Activated naive CD4-positive, alpha-beta T cell treated with anti-CD3 and anti-CD28 coated beads for 36 hours (primary cell): ENCODE measurements at places on chromosomes 5 and 9.
A peak's percentile ranks its signal among the peaks of the same experiment; 100 is the strongest.

- no peak for DNase-seq
Observed at GRCh38 chr9:82167296-82167695, 178.7 kb downstream of the SPATA31D1 start.

GRCh38 chr9:100104314-100104713 lies 5.3 kb downstream of the INVS start:
- DNase-seq = peak; percentile 9

DNA sequence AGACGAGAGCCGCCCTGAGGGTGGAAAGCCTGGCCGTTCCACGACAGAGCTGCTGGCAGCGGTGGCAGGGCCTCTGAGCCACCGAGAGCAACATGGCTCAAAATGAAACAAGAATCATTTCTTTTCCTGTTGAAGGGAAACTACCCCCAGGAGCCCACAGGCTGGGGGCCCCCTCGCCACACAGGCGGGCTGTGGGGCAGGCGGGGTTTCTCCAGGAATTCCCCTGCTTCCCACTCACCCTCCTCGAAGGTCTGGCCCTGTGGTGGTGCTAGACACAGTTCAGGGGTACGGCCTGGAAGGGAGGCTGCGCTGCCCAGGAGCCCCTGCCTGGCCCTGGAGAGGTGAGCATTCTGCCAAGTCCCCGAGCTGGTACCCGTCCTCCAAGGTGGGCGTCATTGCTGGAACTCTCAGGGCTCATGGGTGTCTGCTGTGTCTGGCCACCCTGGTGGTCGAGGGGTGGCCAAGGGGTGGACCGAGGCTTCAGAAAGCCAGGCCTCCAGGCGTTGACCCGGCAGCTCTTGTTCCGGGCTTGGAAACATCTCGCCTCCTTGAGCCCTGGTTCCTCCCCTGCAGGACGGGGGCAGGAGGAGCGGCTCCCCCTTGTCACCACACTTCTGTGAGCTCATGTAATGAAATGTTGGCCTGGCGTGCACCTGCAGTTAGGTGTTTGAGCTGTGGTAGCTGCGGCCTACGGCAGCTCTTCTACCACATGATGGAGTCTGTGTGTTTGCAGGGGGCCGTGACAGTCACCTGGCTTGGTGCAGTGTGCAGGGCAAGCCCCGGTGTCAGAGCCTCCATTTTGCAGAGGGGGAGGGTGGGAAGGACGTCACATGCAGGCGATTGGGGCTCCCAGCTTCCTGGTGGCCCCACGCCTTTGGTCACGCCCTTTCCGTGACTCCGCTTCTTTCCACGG lies 65.3 kb downstream of the RXRA start:
- peak; percentile 87 for DNase-seq

- no peak for DNase-seq
Observed at GRCh38 chr9:22105005-22105722, 96.1 kb upstream of the CDKN2B start.

- DNase-seq = no peak
Observed at GRCh38 chr5:176744584-176744965, 65.8 kb upstream of the UNC5A start.

- DNase-seq = no peak
Observed at GRCh38 chr5:74164725-74165235, 475.7 kb downstream of the ENC1 start.

DNA sequence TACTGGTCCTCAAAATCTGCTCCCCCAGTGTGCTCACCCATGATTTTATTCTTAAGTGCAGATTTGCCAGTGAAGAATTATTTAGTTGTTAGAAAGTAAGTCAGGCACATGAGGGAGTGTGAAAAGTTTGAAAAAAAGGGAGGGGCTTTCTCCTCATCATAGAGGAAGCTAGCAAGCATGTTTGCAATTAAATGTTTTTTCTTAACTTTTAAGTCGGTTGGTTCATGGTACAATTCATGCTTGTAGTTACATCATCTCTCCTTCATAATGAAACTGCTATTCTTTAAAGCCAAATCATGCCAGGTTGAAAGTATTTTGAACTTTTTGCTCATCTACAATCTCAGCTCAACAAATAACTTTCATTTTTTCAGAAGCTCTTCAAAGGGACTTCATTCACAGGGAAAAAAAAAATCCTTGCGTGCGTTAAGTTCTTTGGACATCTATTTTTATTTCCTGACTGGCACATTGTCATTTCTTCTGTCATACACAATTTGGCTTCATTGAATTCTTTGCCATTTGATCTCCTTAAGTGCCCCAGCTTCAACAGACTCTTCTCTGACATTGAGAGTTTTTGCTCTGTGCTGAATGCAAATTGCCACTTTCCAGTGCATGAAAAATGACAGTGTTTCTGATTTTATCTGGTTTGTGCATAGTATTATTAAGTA lies 456.9 kb downstream of the TMEM232 start:
- no peak for DNase-seq

DNA sequence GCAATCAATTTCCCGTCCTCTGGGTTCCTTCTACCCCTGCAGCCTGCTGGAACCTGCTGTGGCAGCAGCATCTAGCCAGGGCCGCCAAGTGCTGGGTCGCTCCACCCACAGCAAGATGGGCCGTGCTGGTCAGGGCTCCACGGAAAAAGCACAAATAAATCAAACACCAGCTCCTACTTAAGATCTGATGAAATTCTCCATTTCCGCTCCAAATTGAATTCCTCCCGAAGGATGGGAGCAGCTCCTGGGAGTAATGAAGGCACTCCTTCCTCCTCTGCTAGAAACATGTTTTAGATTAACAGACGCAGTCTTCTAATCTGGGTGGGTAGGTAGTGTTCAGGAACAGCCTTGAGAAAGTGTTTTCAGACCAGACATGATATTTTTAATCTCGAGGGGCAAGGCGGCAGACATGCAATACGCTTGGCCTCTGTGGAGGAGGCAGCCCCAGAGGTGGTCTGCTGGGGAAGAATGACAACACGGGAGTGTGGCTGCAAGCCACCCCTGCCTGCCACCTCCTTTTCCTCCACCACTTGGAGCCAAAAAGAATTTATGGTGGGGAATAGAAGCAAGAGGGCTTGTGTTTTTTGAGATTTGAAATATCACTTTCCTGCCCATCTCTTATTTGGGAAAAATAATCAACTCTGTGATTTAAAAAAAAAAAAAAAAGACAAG lies 194.1 kb downstream of the AOPEP start:
- DNase-seq = no peak

GRCh38 chr5:169200125-169200778 lies 100.7 kb downstream of the SLIT3 start:
- no peak for DNase-seq

DNA sequence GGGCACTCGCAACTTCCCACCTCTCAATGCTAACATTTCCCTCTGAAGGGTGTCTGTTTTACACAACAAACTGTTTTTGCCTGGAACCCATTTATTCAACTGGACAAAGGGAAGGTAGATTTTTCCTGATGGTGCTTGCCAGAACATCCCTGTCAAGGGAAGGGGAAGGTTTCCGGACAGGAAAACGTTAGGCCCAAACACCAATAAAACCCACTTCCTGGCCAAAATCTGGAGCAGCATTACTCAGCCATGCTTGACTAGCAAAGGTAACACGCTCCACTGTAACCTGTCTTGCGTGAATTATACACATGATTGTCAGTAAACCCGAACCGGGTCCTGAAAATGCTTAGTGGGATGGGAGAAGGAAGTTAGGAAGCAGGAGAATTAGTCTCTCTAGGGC lies 90.2 kb downstream of the SAXO1 start:
- DNase-seq = no peak

- DNase-seq = no peak
Observed at GRCh38 chr5:143142596-143143435, 260.7 kb downstream of the NR3C1 start.

DNA sequence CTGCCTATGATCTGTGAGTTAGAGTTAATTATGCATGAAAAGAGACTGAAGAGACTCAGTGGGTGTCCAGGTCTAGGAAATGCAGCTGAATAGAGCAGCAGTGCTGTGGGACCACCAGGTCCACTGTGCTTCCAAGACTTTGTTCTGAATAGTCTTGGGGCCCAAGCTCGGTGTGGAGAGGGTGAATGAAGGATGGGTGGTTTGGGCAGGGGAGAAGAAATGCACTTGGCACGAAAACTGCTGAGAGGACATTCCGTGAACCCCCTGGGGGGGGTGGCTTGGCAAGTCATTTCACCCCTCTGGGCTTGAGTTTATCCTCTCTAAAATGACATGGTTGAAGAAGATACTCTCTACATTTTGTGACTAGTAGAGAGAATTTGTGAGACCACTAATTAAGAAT lies 36.0 kb upstream of the GOLPH3 start:
- no peak for DNase-seq

GRCh38 chr5:143315929-143316328 lies 87.6 kb downstream of the NR3C1 start:
- no peak for DNase-seq

DNA sequence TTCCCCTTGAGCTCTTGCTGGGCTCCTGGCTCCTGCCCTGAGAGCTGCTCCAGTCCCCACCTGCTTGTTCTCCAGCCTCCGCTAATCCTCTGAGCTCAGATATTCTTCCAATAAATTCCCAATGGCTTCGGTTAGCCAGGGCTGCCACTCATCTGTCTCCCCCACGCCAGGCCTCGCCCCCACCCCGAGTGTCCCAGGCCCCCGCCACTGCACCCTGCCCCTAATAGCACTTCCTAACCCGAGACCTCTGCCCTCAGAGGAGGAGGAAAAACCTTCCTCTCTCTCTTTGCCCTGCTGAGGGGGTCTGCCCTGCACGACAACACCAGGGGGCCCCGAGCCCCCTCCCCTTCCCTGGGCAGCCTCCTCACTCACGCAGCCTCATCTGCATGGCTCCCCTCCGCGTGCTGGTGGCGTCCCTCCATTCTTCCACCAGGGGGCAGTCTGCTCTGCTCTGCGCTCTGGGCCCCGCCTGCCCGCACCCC lies 5.4 kb upstream of the LCN15 start:
- peak; percentile 70 for DNase-seq

DNA sequence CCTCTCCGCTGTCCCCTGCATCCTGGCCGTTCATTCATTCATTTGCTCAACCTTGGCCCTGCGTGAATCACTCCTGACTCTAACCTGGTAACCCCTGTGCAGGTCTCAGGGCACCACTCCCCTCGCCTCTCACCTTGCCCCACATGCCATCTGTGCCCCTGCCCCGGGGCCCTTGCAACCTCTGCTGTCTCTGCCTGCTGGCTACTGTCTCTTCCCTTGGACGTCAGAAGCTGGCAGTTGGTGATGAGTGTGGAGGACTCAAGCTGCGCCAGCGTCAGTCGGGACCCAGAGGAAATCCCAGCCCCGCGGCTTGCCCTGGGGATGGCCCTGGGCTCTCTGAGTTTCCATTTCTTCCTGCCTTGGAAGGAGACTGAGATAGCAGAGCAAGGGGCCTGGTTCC lies 154.9 kb downstream of the OLFM1 start:
- no peak for DNase-seq

GRCh38 chr9:21570643-21571275 lies 88.6 kb upstream of the IFNE start:
- no peak for DNase-seq

- DNase-seq = no peak
Observed at GRCh38 chr5:2378976-2379375, 372.5 kb downstream of the IRX2 start.

GRCh38 chr9:79240774-79241173 lies 331.0 kb upstream of the TLE4 start:
- no peak for DNase-seq

DNA sequence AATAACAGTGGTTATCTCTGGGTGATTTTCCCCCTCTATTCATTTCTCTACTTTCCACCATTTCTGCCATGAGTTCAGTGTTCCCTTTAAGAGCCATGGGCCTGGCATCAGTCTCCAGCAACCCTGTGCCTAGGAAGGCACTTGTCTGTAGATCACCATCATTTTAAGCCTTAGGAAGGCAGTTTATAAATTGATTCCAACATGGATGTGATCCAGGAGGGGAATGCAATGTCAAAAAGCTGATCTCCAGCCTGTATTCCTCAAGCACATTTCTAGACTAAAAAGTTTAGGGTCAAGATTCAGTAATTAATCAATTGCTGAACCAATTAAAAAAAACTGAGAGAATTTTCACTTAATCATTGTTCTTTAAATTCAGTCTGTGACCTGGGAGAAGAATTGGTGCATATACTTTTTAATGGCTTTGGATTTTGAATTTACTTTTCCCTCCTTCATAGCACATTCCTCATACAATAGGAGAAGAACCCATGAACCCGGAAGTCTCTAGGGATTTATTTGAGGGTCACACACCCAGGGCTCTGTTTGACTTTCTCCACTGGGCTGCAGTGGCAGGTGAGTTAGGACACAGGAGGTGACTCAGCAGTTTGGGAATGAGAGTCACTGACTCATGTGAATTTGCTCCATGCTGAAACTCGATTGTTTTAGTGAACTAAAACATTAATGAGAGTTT lies 6.1 kb upstream of the ERMP1 start:
- DNase-seq = no peak

- no peak for DNase-seq
Observed at GRCh38 chr9:120555839-120556238, 24.1 kb downstream of the CDK5RAP2 start.

GRCh38 chr9:135604437-135605237 lies 34.7 kb downstream of the GLT6D1 start:
- DNase-seq = peak; percentile 3

GRCh38 chr5:127098241-127098640 lies 24.9 kb upstream of the C5orf63 start:
- DNase-seq = no peak

DNA sequence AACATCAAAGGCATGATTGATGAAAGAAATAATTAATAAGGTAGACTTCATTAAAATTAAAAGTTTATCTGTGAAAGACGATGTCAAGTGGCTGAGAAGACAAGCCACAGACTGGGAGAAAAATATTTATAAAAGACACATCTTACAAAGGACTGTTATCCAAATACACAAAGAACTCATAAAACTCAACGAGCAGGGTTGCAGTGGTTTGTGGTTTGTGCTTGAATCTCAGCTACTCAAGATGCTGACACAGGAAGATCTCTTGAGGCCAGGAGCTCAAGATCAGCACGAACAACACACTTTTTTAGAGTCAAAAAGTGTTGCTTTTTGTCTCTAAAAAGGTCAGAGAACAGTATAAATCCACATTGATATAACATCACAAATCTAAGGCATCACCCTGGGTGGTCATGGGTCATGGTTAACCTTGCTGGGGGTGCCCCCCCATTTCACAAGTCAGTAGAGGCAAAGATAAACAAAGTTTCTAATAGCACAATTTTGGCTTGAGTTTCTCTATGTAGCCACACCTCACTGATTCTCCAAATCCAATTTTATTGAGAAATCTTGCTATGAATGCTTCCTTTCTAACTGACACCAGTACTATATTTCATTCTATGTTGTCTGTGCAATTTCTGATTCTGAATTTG lies 342.9 kb upstream of the RPS23 start:
- no peak for DNase-seq

DNA sequence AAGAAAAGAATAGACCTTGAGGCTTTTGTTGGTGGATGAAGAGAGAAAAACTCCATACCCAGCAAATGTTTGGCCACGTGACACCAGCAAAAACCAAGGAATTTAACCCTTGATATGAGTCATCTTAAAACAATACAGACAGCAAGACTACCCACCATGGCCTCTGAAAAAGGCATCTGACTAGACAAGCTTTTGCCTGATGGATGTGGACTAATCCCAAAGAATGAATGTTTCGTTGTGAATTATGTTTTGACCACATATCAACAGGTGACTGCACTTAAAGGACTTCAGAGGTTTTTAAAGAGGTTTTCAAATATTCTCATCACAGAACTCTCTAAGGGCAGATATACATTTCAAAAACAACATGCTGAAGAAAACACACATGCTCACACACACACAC lies 33.0 kb upstream of the SLC1A3 start:
- DNase-seq = no peak
